ENCODE measurements at places on chromosomes 1 and 21.

DNA sequence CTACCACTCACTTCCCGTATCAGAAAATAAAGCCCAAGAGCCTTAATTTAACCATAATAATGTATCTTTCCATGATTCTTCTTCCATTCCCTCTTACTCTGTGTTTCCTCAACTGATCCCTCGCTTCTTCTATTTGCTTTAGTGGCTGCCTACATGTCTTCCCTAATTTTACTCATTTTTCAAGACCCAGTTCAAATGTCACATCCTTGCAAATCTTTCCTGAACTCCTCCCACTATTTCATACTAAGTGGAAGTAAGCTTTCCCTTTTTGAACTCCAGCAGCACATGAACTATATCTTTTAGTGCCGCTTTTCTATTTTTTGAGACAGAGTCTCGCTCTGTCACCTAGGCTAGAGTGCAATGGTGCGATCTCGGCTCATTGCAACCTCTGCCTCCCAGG lies 3.8 kb upstream of the NFYC start:
- no peak for DNase-seq

GRCh38 chr1:218031901-218032300 lies 253.2 kb upstream of the RRP15 start:
- no peak for DNase-seq

DNA sequence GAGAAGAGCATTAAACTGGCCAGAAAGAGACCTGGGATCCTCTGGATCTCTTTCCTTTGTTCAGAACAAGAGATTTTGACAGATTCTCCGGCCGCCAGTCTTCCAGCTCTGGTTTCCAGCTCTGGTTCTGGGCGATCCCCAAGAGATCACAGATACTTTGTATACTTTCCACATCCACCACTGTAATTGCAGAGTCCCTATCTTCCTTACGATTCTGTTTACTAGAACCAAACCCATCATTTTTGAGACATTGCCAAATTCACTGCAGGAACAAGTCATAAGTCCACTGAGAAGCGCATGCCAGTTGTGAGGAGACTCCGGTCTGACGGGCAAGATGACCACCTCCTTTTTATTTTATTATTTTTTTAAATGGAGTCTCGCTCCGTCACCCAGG lies 505.2 kb downstream of the SMYD3 start:
- no peak for DNase-seq

DNA sequence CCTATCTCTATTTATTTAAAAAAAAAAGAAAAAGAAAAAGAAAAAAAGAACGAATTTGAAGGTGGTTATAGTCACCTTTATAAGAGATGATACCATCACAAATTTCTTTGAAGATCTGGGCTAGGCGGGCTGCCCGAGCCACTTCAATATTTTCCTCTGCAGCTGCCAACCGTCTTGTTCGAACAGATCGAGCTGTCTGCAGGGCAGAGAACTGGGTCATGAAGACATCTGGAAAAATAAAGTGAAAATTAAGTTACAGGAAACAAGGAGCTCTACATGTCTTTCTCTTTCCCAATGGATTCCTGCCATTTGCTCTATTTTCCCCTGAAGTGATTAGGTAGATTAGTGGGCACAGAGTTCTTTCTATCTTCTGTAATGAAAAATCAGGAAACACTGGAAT lies 31.9 kb downstream of the RUSC1 start:
- DNase-seq = no peak

DNA sequence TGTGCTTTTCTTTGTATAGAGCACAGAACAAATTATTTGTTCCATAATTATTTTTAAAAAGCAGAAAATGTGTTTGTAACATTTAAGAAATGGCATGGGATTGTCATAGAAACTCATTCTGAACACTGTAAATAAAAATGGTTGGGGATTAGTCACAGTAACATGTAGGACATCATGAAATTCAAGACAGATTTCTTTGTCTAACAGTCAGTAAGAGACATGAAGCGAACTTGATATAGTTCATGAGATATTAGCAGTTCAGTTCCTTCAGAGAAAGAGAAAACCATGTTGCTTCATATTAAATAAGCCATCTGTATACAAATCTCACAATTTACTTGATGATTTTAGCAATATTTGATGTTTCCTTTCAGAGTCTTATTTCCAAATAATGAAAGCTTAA lies 19.7 kb downstream of the NFIA start:
- DNase-seq = no peak

- no peak for DNase-seq
These were observed 311.9 kb downstream of the COL11A1 start for GRCh38 chr1:102796429-102796828.

DNA sequence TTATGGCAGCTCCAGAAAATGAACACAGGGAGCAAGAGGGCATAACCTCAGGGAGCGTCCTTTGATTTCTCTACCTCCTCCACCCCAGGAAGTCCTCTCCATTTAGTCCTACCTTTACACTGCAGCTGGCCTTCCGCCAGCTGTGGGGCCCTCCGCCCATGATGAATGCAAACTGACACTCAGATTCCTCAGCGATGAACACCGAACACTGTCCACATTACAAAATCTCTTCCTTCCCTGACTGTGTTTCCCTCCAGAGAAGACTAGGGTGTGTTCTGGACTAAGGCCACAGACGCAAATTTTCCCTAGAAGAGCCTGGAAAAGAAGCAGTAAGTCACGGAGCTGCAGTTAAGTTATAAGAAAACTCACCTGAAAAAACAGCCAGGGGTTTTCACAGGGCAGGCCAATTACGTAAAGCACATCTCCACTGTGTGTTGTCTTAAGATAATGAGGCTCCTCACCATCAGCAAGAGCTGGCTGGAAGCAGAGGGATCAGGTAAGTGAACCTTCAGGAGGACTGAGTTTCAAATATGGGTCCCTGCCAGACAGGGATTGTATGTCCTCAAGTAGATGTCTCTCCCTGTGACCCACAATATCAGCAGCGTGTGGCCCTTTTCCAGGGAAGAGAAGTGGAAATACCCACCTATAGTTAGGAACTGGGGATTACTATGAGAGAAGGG lies 46.3 kb upstream of the ATP1B1 start:
- no peak for DNase-seq

DNA sequence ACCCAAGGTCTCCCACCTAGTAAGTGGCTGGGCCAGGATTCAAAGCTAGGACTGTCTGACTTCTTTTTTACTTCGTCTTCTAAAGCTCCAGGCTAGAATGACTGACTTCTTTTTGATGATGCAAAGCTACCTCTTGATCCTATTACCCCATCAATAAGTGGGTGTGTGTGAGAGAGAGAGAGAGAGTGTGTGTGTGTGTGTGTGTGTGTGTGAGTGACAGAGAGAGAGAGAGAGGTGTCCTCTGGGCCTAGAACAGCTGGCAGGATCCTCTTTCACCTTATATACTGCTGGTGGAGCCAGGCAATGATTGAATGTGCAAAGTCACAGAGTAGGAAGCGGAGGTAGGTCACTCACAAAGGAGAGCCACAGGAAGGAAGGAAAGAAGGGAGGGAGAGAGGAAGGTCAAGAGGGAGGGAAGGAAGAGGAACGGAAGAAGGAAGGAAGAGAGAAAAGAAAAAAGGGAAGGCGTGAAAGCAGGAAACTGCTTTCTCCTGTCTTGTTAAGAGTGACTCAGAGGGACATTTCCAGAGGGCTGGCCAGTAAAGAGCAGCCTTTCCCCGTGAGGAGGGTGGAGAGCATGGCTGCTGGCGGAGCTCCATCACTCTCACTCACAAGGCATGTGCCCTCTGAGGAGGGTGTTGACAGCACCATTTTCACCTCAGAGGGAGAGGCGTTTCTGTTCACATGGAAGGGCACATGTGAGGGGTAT lies 68.9 kb downstream of the CDC7 start:
- DNase-seq = no peak

DNA sequence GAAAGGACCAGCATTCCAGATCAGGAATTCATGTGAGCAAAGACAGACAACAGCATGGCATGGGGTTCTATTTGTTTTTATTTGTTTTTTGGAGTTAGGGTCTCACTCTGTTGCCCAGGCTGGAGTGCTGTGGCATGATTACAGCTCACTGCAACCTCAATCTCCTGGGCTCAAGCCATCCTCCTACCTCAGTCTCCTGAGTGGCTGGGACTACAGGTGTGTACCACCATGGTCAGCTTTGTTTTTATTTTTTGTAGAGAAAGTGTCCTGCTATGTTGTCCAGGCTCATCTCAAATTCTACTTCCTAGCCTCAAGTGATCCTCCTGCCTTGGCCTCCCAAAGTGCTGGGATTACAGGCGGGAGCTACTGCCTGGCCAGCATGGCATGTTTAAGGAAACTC lies 9.7 kb upstream of the CAMK2N1 start:
- no peak for DNase-seq

DNA sequence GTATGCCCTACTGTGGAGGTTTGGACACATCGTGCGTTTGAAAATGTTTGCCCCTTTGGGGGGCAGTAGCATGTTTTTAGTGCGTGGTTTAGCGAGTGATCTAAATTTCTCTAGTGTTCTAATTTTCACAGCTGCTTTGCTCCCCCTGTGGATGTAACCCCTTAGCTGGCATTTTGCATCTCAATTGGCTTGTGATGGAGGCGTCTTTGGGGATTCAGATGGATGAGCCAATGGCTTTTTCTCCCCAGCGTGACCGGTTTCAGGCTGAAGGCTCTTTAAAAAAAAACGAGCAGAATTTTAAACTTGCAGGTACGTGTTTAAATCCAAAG lies 836 bp downstream of the CDC7 start:
- DNase-seq = no peak

- no peak for DNase-seq
These were observed 136.8 kb downstream of the KCNK2 start for GRCh38 chr1:215219372-215219771.

DNA sequence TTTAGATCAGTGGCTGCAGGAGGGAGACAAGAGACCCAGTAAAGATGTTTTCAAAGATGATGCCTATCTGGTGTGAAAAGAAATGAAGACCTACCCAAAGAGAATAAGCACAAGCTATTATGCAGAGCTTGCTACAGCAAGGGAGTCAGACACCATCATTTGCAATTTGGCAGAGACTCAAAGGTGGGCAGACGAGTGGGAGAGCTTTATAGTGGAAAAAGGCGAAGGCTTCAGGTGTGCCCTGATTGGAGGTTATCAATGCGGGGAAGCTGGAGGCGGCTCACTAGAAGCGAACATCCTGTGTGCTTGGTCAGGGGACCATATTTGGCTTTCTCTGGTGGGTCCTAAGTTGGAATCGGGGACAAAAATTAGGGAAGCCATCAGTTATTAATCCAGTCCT lies 183.8 kb downstream of the DISC1 start:
- DNase-seq = no peak

DNA sequence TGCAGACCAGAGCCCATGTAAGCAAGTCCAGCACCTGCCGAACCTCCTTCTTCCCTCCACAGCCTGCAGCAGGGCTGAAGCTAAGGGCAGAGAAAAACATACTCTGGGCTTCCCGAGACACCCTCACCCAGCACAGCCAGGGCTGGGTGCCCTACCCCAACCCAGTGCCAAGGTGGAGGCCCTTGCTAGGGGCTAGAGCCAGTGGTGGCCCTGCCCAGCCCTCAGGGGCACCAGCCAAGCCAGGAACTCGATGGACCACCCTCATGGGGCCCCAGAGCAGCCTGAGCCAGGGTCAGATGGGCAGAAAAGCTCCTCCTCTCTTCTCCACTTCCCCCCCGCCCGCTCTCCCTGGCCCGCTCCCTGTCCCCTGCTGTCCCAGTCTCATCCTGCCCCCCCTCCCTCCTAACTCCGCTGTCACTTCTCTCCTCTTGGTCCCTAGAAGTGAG lies 15.9 kb downstream of the TNFRSF25 start:
- DNase-seq = no peak

GRCh38 chr1:27993241-27993640 lies 33.5 kb downstream of the XKR8 start:
- DNase-seq = no peak

DNA sequence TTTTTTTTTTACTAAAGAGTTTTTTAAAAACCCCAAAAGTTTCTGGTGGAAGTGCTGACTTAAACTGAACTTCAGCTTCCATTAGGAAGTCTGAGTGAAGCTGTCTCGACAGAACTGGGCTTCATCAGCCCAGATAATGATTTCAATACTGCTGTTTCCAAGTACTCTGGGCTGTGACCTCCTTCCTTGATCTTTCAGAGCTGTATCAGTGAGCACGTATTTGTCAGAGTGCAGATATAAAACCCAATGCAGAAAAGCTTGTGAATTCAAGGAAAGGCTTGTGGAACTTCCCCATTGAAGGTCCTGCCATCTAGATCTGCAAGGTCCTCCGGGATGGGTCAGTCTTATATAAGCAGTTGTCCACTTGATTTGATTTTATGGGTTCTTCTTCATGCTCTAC lies 50.1 kb upstream of the RGS21 start:
- no peak for DNase-seq

DNA sequence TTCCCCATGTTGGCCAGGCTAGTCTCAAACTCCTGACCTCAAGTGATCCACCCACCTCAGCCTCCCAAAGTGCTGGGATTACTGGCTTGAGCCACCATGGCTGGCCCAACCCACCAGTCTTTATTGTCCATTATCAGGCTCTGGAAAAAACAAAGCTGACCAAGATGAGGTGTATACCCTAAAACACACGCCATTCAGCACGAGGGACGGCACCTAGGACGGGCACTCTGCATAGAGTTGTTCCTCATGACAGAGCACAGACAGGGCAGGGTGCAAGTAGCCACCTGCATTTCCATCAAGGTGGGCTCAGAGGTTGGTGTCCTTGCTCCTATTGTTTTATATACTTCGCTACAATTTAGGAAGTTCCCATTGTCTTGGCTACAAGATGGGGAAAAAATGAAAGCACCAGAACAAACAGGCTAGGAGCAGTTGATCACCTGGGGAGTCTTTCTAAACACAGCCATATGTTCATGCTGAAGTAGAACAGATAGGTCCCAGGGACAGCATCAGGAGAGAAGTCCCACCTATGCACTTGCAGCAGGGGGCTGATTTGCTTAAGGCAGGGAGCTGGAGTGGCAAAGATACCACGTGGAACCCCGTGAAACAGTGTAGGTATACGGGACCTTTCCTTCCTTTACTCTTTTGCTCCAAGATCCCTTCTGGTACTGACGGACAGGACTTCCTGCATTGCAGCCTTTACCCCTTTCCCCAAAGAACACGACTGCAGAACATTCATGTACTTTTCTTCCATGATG lies 4.5 kb downstream of the KRTCAP2 start:
- no peak for DNase-seq

- no peak for DNase-seq
These were observed 31.7 kb downstream of the COQ8A start for GRCh38 chr1:226971765-226972164.

- no peak for DNase-seq
These were observed 26.2 kb downstream of the ENAH start for GRCh38 chr1:225626698-225627097.

DNA sequence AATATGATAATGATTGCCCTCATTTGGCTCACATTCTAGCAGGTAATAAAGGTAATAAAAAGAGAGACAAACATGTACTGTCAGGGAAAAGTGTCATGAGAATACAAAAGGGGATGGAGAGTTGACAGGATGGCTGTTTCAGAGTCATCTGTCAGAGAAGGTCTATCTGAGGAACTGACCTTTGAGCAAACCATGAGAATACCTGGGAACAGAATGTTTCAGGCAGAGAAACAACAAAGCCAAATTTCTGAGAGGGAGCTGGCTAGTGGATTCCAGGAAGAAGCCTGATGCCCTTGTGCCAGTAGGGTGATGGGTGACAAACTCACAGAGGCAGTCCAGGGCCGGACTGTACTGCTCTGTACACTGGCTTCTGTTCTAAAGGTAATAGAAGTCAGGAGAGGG lies 107.2 kb downstream of the C1orf21 start:
- DNase-seq = no peak

GRCh38 chr1:214002472-214002871 lies 14.7 kb downstream of the PROX1 start:
- DNase-seq = no peak
